NCI-H1436 (cell line): ENCODE measurements at places on chromosomes 4 and X.

GRCh38 chr4:7761720-7762119 lies 177.9 kb downstream of the AFAP1 start:
- DNase-seq, result no peak

DNA sequence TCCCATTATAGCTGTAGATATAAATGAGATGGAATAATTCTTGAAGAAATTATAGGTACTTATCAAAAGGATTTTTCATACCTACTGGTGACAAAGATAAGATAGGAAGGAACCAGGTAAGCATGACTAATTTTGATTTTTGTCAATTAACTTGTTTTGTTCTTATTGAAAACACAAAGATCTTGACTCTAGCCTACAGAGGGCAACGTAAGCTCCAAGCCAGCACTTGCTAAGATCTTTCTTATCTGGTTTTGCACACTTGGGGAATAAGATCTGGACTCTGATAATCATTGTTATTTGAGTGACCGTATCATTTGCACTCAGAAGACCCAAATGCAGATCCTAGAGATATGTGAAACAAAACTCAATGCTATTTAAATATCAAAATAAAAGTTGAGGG lies 223.4 kb downstream of the VEGFC start:
- DNase-seq, result no peak

GRCh38 chr4:90281541-90282355 lies 154.6 kb downstream of the CCSER1 start:
- no peak for DNase-seq

GRCh38 chrX:69107747-69108401 lies 57.4 kb downstream of the PJA1 start:
- DNase-seq, result no peak

GRCh38 chr4:100935090-100935489 lies 412.2 kb downstream of the PPP3CA start:
- no peak for DNase-seq

DNA sequence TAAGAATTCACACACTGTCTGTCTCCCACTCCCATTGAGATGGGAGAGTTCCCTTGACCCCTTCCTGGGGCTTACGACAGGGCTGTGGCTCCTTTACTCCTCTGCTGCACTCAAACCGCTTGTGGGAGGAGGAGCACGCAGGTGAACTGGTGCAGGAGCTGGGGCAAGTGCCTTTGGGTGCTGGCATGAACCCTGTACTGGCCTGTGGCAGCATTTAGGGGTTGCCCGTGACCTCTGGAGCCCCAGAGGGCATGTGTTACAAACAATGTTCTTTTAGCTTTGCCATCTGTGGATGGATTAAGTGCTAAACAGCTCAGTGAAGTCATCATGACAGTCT lies 21.8 kb upstream of the FTHL17 start:
- DNase-seq, result no peak

GRCh38 chr4:34372815-34373214 lies 1871.5 kb downstream of the ARAP2 start:
- DNase-seq, result no peak

DNA sequence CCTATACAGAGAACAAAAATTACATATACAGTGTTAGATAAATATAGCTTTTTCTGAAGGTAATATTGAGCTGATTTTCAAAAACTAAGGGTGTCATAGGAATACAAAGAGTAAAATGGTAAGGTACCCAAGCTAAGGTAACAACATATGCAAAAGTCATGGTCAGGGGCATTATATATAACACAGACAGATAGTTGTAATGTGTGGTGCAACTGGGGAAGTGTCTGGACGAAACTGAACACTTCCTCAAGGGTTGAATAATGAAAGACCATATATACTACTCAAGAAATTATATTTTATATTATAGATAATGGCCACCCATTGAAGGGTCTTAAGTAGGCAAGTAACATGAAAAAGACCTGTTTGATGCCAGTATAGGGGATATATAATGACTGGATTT lies 262.1 kb upstream of the CXXC4 start:
- DNase-seq, result no peak

GRCh38 chr4:8272472-8273428 lies 3.2 kb downstream of the HTRA3 start:
- DNase-seq, result no peak

- no peak for DNase-seq
These were observed 52.6 kb upstream of the CITED1 start for GRCh38 chrX:72358313-72358712.

- DNase-seq, result no peak
These were observed 235.3 kb downstream of the AR start for GRCh38 chrX:67779099-67779498.

- no peak for DNase-seq
These were observed 17.8 kb downstream of the NKX6-1 start for GRCh38 chr4:84481077-84481859.
